ENCODE measurements at places on chromosomes 6 and 20.
A peak's percentile ranks its signal among the peaks of the same experiment; 100 is the strongest.

DNA sequence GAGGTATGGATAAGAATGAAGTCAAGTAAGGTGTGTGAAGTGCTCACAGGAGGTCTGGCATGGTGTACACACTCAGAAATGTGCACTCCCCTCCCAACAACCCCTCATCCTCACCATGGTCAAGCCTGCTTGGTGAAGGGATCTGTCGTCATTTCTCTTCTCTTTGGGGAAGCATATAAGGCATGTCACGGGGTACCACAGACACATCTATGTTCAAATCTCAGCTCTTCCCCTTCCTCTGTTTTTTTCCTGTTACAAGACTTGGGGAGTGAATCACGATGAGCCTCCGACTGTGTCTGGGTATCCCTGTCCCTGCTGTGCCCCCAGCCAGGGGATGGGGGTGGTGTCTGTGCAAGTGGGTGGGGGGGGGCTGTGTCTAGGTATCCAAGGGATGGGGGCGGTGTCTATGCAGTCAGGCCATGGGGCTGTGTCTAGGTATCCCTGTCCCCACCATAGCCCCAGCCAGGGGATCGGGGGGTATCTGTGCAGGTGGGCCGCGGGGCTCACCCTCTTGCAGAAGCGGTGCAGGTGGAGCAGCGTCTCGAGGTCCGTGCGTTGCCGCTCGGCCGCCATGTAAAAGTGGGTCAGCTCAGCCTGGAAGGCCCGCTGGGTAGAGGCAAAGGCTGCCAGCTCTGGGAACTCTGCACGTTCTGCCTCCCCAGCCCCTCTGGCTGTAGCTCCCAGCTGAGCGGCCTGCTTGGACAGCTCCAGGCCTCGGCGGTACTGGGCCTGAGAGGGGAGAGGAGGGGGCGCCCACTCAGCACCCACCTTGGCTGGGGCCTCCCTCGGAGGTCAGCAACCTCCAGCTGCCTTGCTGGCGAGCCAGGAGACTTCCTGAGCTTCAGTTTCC lies 43.6 kb downstream of the KIAA1755 start:
- DNase-seq = no peak

GRCh38 chr20:10728873-10729670 lies 55.3 kb upstream of the JAG1 start:
- DNase-seq = no peak

DNA sequence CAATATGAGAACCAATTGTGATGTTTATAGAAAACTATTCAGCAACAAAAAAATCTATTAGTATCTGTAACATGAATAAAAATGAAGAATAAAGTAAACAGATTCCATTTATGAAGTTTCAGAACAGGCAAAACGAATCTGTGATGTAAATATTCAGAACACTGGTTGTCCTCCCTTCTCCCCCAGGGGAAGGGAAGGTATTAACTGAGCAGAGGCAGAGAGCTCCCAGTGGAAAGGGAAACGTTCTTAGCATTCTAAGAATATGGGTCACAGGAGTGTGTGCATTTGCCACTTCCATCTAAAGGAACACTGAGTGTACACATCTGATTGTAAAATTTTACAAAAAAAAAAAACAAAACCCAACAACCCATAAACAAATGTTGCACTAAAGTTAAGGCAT lies 23.1 kb downstream of the SPAG4 start:
- no peak for DNase-seq

DNA sequence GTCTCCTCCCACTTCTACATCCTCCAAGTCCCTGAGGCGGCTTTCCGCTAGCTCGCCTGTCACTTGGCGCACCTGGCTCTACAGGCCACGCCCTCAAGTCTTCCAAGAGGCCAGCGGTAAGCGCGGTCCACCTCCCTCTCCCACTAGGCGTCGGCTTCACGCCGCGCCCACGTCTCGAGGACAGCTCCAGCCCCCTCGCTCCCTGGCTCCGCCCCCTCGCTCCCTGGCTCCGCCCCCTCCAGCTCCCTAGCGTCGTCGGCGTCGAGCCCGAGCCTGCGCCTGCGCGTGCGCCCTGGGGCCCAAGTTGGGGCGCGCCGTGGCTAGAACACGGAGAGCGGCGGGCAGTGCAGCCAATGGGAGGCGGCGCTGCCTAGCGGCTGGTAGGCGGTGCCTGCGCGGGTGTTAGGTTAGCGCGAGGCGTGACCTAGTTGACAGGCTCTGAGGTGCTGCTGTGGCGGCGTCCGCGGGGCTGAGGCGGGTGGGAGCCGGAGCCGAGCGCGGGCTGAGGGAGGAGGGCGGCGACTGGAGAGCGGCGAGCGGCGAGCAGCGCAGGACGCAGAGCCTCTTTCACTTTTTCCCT lies at the start of gene MACROD2:
Gene MACROD2 (plus strand): TSS at position 431 of the 580 bp plus-strand sequence.
- DNase-seq = peak; percentile 44

- no peak for DNase-seq
Observed at GRCh38 chr6:30547454-30547853, 8.8 kb downstream of the GNL1 start.

DNA sequence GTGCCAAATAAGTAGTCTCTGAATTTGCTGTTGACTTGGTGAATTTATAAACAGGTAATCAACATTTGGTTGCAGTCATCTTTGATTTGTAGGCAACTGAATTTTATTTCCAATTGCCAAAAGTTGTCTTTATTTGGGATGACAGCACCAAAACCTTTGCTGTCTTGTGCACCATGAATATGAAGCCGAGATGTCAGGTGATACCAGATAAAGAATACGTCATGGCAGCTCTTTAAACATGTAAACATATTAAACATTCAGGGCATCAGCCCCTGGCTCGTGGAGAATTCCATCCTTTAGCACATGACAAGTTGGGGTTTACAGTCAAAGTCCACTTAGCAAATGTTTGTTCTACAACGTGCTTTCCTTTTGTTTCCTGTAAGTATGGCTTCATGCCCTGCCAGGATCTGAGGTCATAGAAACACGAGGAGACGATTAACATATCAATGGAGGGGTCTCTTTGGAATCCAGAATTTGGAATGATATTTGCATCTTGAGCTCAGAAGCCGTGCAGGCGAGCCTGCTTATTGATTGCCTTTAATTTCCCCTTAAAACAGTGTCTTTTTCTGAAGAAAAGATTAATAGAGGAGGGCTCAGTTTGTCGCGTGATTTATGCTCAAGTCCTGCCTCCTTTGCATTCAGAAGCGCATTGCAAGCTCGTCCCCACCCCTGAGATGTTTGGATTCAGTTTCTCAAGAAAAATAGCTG lies 170.2 kb upstream of the ZNF217 start:
- no peak for DNase-seq

GRCh38 chr6:22681761-22682160 lies 112.4 kb downstream of the HDGFL1 start:
- DNase-seq = no peak

DNA sequence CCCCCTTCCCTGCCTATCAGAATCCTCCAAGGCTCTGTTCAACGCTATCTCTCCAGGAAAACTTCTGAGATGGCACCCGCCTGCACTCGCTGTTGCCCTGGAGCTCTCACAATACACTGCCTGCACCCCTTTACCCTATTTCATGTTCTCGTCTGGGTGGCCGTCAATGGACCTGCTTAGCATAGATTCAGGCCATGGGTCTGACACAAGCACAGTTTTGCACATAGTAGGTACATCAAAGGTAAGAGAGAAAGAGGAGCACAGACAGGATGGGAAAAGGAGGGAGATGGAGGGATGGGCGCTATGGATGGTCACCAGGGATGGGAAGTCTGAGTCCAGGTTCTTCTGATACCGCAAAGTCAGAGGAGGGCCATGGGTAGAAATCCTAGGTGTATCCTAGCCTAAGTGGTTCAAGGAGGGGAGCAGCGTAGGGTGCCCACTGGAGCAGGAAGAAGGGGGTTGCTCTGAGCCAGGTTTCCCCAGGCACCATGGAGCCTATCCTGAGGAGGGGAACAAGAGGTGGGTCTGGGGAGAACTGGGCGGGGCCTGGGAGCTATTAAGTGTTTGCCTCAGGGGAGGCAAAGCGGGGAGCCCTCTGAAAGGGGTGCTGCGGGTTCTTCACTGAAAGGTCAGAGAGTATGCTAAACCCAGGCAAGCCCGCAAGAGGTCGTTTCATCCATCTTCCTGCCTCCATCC lies 89.3 kb downstream of the MRPL14 start:
- DNase-seq = no peak

GRCh38 chr6:102766963-102767362 lies 1373.5 kb downstream of the GRIK2 start:
- DNase-seq = no peak

GRCh38 chr20:31497838-31498540 lies 16.3 kb upstream of the HM13 start:
- no peak for DNase-seq

DNA sequence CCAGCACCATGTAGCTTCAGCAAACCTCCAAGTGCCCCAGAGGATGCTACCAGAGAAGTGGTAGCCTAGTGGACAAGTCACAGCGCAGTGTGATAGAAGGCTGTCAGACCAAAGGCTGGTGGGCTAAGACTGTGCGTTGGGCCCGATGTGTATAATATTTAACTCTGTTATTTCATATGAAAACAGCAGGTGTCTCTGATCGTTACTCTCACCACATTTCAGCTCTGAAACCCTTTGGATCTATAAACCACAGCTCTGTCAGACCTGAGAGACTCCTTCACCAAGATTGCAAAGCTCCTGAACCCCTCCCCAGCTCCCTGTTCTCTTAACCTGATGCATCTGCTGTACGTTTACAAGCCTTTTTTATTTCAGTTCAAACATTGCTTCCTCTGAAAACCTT lies 43.8 kb downstream of the ISM1 start:
- DNase-seq = no peak

DNA sequence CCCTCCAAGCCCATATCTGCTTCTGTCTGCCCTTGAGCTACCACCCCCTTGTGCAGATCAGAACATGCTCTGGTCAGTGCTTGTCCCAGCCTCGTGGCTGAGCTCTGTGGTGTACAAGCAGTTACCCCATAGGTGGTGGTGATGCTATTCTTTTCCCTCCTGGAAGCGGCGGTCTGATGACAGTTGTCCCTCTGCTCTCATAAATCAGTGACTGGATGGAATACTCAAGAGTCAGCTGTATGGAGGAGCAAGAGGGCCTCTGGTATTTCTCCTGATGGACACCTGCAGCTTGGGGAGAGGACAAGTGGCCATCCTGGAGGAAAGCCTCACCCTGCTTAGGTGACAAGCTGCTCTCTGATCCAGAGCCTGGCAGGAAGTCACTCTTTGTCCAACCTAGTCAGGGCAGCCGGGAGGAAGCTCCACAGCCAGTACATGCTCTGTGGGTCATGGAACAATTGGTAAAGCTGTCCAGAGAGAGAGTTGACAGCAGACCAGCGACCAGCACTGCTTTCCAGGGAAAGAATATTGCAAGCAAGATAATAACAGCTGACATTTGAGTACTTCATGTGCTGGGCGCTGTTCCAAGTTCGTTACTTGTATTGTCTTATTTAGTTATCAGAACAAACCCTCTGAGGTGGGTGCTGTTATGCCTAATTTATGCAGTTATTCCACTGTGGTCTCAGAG lies 47.1 kb downstream of the SCAND1 start:
- DNase-seq = no peak

GRCh38 chr6:22146931-22147701 lies 149.7 kb downstream of the PRL start:
- no peak for DNase-seq

- DNase-seq = no peak
Observed at GRCh38 chr6:112383191-112383590, 36.1 kb downstream of the RFPL4B start.

- DNase-seq = no peak
Observed at GRCh38 chr20:3900187-3900604, 11.0 kb downstream of the PANK2 start.

DNA sequence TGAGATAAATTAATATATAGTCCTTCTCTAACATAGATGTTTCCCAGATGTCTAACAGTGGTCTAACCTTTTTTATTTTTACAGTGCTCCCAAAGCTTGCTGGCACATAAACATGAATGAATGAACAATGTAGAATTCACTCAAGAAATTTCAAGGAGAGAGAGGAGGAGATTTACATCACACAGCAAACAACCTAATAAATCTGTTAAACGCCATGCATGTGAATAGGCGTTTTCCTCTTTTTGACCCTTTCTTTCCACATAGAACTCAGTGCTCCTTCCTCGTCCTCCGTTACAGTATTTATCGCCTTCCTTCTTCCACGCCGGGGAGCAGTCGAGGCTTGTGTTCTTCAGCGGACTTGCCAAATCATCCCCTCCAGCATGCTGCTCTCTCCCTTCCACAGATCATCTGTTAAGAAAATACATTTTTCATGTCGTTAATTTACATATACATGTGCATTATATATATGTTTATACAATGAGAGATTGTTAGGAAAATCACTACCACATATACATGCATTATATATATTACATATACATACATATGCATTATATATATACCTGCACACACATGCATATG lies 93.0 kb downstream of the SLC35B3 start:
- DNase-seq = no peak
